Anterior cingulate cortex (tissue), 58 donors: ENCODE measurements at places on chromosomes 1 and 21.

GRCh38 chr1:236103059-236103458 is 38.2 kb upstream of the NID1 start:
- no peak for DNase-seq

GRCh38 chr1:82318921-82319320 is 518.2 kb downstream of the ADGRL2 start:
- DNase-seq = no peak

GRCh38 chr1:158916085-158916484 is 15.3 kb upstream of the PYHIN1 start:
- DNase-seq = no peak

- no peak for DNase-seq
Measured at GRCh38 chr1:209633335-209633997, 18.8 kb downstream of the LAMB3 start.

DNA sequence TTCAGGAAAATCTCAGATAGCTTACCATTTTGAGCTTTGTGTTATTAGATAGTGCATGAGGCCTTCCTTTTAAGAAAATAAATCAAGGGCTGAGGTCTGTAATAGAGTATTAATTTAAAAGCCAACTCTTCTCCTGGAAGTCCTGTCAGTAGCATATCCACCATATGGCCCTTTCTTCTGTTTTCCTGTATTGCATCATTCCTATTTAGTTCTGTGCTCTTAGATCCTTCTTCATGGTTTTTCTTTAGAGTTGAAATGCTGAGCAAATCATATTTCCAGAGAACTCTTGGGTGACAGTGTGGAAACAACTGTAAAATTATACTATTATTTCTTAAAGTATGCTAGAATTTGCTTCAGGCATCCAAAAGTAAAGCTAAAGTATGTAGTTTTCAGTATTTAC is 91.7 kb downstream of the TTC3 start:
- DNase-seq = no peak

GRCh38 chr1:36874271-36875060 is 159.8 kb downstream of the GRIK3 start:
- no peak for DNase-seq

- DNase-seq = no peak
Measured at GRCh38 chr1:212410231-212410820, 4.4 kb downstream of the PACC1 start.

- no peak for DNase-seq
Measured at GRCh38 chr1:215022204-215022603, 60.3 kb upstream of the KCNK2 start.

- no peak for DNase-seq
Measured at GRCh38 chr1:29625084-29625420, 388.7 kb downstream of the PTPRU start.

- no peak for DNase-seq
Measured at GRCh38 chr1:183991348-183991747, 46.2 kb downstream of the COLGALT2 start.

- no peak for DNase-seq
Measured at GRCh38 chr1:184208622-184209021, 157.1 kb downstream of the TSEN15 start.

DNA sequence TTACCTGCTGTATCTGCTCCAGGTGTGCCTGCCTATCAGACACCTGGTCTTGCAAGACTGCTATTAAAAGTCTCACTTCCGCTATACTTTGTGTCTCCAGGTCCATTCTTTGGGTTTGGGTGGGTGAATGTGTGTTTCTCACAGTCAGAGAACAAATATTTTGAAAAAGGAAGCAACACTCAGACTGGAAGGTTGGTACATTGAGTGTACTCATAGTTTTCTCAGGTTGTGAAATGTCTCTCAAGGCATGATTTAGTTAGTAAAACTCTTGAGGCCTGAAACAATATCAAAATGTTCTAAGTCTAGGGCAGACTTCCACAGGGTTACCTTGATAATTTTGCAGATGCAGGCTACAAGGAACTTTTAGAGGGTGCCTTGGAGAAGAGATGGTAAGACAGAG is 429.9 kb upstream of the ZRANB2 start:
- DNase-seq = no peak

DNA sequence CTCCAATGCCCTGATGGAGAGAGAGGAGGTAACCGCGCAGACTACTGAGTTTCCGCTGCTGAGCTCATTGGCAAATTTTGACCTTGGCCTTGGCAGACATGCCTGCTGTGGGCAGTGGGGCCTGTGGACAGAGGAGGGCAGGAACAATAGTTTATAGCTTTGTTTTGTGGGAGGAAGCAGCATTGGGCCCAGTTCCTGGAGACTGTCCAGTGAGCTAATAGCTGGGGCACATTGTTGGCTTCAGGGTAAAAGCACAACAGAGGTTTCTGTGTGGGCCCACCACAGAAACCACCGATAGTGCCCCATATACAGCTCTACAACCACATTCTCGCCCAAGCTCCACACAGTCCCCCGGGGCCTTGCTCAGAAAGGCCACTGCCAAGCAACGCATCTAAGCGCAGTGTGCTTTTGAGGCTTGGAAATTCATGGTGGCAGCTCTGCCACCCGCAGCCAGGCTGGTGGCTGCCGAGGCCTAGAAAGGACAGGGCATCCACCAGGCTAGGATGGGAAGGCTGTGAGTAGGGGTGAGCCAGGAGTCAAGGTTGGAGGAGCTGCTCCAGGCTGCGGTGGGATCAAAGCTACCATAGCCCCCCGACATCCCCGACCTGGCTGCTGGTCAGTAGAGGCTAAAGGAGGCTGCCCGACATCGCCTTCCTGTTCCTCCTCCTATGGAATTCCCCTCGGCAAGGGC is 43.2 kb downstream of the NEK2 start:
- no peak for DNase-seq

DNA sequence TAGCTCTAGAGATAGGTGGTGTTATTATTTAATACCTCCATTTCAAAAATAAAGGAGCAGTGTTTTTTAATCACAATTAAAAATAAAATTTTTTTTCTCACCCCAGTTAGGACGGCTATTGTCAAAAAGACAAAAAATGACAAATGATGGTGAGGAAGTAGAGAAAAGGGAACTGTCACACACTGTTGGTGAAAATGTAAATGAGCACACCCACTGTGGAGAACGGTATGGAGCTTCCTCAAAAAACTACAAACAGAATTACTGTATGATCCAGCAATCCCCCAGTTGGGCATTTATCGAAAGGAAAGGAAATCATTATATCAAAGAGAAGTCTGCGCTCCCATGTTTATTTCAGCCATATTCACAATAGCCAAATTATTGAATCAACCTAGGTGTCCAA is 148.7 kb upstream of the NR5A2 start:
- DNase-seq = no peak
